NCI-H2171 (cell line): ENCODE measurements at places on chromosomes 12 and 14.

GRCh38 chr12:29566441-29566840 lies 69.0 kb upstream of the OVCH1 start:
- DNase-seq: no peak

DNA sequence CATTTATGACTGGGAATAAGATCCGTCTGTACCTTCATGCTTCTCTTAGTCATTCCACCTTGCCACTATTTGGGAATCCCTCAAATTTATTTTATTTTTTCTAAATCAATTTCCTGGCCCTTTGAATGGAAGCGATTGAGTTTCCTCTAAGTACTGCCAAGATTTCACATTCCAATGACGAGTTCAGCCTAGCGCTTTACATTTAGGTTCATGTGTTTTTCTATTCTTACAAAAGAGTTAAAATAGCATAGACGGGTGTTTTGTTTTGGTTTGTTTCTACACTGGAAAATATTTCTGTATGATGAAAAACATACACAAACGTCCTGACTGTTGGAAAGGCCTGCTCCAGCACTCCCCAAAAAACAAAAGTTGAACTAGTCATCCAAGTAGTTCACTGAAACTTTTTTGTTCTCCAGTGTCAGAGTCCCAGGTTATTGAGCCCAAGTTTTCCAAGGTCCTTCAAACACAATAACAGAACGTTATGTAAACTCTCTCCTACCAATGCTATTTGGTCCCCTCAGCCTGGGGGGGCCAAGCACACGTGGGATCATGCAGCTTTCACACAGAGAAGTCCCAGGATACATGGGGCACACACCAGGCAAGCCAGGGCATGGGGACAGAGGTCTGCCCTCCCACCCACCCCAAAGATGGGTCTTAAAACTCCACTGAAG lies 74.8 kb upstream of the FOXN3 start:
- DNase-seq: no peak

DNA sequence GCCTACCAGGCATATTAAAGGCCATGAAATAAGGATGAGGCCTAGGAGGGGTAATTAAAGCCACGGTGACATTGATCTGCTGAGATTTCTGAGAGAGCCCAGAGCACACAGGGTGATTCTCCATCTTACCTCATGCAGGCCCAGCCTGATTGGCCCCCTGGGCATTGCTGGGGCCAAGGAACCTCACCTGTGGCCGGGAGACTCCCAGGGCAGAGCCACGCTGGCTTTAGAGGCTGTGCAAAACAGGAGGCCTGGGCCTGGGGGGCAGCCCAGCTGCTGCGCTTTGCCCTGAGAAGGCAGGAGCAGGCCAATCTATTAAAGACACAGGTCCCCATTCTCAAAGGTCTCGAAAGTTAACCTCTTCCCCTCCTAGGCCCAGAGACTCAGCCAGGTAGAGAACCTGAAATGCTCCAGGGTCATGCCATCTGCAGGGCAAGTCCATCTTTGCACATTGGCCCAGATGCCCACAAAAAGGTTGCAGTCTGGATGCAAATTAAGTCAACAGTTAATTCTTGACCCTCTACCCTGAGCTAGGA lies 1099.7 kb downstream of the BCL11B start:
- DNase-seq: no peak

- DNase-seq: no peak
These were observed 128.6 kb upstream of the PWP1 start for GRCh38 chr12:107557026-107557425.

DNA sequence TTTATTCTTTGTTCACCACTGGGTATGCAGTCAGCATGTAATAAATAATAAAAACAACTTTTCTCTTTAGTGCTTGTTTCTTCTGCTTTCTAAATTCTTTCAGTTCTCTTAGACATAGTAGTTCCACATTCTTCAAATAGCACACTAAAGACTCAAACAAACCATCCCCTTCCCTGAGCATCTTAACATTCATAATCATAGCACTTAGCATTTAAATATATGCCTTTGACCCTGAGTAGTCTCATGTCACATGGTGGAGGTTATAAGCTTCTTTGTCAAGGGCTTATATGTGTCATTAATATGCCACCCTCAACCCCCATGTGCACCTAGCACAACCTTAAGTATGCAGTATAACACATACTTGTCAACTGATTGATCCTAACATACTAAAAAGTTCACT lies 212.7 kb downstream of the PHLDA1 start:
- no peak for DNase-seq
